ENCODE measurements at places on chromosomes 6 and 20.
A peak's percentile ranks its signal among the peaks of the same experiment; 100 is the strongest.

- no peak for DNase-seq
These were observed 39.3 kb downstream of the ATRN start for GRCh38 chr20:3510110-3510509.

DNA sequence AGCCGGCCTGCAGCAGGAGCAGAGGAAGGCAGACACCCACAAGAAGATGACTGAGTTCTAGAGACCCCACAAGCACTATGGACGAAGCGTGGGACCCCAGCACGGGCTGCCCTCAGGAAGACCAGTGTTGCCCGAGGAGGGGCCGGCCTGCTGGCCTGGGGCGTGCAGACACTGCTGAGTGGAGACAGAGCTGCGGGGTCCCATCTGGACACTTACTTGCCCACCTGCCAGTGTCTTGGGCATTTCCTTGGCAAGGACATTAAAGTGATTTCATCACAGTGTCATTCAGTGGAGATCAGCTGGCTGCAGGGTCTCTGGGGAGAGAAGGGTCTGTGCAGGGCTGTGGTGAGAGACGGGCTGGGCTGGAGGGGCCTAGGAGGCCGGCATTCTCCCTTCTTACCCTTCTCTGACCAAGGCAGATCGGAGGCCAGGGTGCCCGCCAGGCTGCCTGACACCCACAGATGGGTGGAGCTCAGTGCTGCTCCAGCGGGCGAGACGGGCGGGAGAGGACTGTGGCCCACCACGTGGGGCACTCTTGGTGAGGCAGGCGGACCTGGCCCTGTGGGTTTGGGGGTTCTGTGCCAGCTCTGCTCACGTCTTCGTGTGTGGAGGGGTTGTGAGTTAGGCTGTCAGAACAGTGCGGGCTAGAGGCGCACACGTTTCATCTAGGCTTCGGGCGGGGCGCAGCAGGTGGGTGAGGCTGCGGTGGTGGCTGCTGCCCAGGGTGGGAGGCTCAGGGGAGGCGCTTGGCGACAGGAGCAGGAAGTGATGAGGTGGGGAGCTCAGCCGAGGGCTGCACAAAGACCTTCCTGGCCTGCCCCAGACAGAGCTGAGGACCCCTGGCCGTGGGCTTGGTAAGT, at the start of gene LIME1:
LIME1 (plus strand) TSS at position 806 of the 860 bp plus-strand sequence. CDS start 886 bp downstream, outside the sequence.
- peak; percentile 44 for DNase-seq

DNA sequence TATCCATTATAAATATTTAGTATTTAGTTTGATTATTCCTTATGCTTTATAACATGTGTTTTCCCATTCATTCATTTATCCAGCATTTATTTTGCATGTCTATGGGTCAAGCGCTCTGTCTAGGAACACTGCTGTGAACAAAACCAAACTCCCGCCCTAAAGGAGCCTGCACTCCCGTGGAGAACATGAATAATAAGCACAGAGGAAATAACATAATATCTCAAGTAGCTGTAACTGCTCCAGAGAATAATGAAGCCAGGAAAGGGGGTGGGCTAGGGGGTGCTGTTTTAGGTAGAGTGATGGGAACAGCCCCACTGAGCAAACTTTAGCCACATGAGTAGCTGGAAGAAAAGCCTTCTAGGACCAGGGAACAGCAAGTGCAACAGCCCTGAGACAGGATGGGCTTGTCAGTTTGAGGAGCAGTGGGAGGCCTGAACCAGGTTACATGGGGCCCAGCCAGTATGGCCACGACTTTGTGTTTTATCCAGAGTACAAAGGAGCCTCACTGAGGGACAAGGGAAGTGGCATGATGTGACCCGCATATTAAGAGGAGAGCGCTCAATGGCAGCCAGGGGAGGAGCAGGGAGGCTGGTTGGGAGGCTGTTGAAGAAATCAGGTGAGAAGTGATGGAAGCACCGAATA, 24.4 kb upstream of the PRND start:
- no peak for DNase-seq

- peak; percentile 67 for DNase-seq
These were observed 132.8 kb downstream of the TAF4 start for GRCh38 chr20:61932711-61933480.

DNA sequence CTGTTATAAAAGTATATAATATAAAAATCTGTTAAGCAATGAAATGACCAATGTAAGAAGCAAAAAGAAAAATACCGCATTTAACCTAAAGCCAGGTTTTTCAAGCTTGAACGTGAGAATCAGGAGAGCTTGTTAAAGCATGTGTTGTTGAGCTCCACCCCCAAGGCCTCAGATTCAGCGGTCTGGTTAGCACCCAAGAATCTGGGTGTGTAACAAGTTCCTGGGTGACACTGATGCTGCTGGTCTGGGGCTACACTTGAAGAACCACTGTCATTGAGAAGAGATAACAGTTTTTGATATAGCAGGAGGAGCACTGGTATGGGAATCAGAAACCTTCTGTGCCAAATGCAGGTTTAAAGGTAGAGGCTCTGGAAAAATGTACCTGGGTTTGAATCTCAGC, 154.0 kb downstream of the ID4 start:
- DNase-seq: no peak

DNA sequence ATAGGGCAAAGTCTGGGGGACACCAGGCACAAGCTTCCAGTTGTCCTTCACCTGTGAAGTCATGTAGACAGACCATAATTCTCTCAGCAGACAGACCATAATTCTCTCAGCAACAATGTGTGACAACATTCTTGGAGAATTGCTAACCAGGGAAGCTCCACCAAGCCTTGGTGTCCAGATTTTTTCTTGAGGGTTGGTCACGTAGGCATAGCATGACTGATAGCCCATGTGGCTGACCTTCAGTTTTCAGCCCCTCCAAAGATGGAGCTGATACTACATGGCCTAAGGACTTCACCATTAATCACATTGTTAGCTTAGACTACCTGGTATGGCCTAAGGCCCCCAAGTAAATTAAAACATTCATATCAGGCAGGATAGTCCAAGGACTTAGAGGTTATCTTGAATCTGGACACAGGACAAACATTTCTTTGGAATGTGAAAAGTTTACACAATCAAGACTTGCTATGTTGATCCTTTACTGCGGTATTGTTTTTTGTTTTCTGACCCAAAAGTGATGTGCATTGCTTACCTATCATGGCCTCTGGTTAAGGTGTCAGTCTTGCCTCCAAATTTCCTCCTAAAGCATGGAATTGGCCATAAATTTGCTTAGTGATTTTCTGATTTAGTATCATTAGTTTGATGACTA, 76.9 kb downstream of the CEP57L1 start:
- DNase-seq: no peak

DNA sequence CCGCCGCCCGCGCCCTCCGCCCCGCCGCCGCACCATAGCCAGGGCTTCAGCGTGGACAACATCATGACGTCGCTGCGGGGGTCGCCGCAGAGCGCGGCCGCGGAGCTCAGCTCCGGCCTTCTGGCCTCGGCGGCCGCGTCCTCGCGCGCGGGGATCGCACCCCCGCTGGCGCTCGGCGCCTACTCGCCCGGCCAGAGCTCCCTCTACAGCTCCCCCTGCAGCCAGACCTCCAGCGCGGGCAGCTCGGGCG, 1.5 kb downstream of the FOXC1 start:
- DNase-seq: no peak

DNA sequence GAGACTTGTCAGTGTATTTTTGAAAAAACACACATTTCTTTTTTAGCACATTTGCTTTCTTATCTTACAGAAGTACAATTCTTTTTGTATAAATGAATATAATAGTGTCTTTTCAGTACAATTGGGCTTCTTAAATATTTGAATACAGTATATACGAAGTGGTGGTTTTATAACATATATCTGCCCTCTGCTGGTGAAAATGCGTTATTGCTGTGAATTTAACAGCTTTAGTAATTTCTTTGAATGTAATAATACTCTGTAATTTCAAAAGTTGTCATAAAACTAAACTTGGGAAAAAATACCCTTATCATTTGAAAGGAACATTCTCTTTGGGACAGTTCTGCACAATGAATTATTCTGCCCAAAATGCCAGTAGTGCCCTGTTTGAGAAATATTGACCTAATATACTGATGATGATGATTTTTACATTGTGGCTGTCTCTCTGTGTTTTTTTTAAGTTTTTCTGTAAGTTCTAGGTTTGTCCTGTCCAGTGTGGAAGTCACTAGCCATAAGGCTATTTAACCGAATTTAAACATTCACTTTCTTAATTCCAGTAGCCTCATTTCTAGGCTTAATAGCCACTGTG, 19.0 kb downstream of the SMAP1 start:
- no peak for DNase-seq

- no peak for DNase-seq
These were observed 52.5 kb downstream of the BCAS1 start for GRCh38 chr20:54017846-54018245.

DNA sequence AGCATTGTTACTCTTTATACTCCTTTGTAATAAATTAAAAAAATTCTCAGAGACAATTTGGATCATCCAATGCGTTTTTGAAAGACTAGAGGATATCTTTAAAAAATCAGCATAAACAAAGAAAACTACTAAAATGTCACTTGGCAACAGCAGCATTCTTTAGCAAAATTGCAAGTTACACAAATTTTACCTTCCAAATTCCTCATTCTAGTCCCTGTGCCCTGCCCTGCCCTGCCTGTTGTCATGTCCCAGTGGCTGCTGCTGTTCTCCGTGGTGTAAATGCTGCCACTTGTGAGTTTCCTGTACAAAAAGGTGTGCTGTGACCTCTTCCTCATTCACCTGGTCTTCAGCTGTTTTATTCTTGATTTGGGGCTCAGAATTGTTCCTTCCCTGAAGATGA, 83.2 kb downstream of the CDC5L start:
- DNase-seq: no peak

DNA sequence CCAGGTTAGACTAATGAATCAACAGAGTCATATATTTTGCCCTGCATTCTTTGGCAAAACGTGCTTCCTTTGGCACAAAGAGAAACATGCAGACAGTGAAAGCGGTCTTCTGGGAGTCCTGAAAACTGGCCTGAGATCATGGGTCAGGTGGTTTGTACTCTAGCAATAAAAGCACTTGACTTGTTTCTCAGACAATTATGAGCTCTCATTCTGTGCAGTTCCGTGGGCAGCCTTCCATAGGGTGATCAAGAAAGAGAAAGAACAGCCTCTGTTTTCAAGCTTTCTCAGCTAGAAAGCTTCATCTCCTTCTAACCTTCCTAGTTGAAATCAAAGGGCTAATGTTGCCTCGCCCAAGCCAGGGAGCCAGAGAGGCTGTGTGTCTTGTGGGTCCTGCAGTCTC, 62.7 kb upstream of the ISM1 start:
- no peak for DNase-seq

DNA sequence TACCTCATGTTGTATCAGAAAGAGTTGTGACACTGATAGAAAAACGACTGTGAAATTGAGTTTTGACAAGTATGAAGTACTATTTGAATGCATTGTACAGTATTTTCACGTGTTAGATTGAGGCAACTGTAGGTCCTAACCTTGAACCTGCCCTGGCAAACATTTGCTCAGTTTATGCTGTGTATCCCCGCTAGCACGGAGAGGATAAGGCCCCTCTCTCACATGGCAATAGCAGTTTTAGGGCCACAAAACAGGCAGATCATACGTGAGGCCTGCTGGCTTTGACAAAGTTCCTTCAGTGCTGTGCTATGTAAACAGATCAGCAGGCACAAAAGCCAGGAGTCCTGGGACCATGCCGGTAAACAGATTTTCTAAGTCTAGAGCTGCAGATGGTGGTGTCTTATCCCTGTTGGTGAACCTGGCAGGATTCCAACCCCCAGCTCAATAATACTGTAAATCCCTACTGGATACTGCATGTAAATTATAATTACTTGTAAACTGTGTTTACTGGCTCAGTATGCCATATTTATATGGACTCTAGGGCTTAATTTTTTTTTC, 23.8 kb upstream of the FAM217A start:
- DNase-seq: no peak

- no peak for DNase-seq
These were observed 13.8 kb downstream of the MRPL14 start for GRCh38 chr6:44113414-44113813.

GRCh38 chr6:14804785-14805210, 441.1 kb upstream of the JARID2 start:
- DNase-seq: peak; percentile 94

DNA sequence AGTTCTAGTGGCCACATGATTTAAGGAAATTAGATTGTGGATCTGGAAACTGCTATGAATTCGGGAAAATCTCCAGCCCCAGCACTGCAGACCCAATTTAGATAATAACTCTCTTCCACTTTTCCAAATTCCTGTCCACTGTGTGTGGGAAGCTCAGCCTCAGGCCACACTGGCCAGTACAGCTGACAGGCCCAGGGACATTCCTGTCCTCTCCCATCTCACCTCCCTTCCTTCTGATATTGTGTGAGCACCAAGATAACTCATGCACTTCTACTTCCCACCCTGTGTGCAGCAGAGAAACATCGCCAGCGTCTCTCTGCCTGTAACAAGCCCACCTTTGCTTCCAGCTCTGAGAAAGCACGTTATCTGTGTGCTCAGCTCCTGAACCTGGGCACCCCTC, 145.1 kb upstream of the RREB1 start:
- no peak for DNase-seq

DNA sequence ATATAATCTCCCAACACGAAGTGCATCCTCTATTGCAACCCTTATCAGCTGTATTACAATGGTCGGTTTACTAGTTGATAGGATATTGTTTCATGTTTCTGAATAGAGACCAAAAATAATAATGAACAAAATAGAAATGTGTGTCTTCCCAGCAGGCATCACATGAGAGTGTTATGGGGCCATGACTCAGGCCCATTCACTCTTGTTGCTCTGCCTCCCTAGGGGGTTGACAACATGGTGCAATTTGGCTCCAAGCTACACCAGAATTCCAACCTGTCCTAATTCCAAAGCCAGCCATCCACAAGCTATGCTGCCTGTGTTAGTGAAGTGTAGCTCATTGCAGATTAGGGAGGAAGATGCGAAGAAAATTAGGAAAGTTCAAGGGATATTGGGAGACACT, 13.1 kb upstream of the SAYSD1 start:
- no peak for DNase-seq

DNA sequence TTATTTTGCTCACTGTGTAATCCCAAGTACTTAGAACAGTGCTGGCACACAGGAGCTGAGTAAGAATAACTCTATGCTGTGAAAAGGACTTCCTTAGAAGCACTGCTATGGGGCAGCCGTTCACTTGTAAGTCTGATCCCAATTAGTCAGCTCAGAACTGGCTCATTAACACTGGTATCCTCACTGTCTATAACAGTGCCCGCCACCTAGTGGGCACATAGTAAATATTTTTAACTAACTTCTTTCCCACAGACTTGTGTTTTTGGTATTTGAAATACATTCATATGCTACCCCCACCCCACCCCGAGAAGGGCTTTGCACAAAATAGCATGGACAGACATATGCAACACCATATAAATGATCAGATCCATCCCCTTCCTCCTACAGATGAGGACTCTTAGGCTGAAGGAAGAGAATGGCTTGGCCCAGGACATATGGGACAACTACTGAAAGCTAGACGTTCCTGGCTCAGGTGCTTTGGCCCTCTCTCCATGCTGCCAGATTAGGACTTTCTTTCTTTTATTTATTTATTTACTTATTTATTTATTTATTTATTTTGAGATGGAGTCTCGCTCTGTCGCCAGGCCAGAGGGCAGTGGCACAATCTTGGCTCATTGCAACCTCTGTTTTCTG, 47.1 kb downstream of the DST start:
- DNase-seq: peak; percentile 81

GRCh38 chr6:73521351-73521985, 636 bp upstream of the EEF1A1 start:
- DNase-seq: peak; percentile 94

All from posterior cingulate gyrus (tissue), 11 donors.